CD4-positive, alpha-beta T cell treated with Interleukin-6 at 100 ng/mL for 8 hours (primary cell): ENCODE measurements at places on chromosomes 7 and 10.
A peak's percentile ranks its signal among the peaks of the same experiment; 100 is the strongest.

GRCh38 chr10:110498982-110499795 is 1.5 kb downstream of the DUSP5 start:
- peak; percentile 58 for DNase-seq

- no peak for DNase-seq
These were observed 248.5 kb downstream of the SFMBT2 start for GRCh38 chr10:7162331-7162730.

GRCh38 chr10:133614830-133615580 is 11.6 kb downstream of the FRG2B start:
- DNase-seq, result no peak

GRCh38 chr7:101538596-101539459 is 90.3 kb downstream of the MYL10 start:
- DNase-seq, result peak; percentile 33

- no peak for DNase-seq
These were observed 84.6 kb downstream of the XPNPEP1 start for GRCh38 chr10:109838592-109839244.

DNA sequence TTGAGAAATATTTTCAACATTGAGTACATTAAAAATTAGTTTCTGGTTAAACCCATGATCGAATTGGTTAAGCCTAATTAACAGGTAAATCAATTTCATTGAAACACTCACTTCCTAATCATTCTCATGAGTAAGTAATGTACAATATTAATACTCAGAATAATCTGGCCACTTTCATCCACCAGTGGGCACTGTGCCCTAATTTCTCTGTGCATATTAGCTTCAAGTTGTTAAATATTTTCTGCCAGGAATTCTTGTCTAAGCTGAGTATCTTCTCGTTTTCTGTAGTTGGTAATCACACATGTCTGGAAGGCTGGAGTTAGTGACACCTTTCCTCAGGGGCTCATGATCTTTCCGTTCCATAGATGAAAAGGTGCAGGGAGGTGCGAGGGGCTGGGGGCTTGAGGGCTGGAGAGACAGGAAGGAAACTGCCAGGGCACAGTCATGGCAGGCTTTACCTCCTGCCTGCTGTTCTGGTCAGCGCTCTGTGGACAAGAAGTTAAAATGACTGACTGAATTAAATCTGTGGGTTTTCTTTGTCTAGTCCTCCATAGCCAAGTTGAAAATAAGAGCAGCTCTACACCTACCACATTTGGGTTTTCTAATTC is 71.9 kb downstream of the WIPF3 start:
- peak; percentile 8 for DNase-seq

GRCh38 chr10:119441921-119442757 is 100.4 kb downstream of the RGS10 start:
- DNase-seq, result no peak

DNA sequence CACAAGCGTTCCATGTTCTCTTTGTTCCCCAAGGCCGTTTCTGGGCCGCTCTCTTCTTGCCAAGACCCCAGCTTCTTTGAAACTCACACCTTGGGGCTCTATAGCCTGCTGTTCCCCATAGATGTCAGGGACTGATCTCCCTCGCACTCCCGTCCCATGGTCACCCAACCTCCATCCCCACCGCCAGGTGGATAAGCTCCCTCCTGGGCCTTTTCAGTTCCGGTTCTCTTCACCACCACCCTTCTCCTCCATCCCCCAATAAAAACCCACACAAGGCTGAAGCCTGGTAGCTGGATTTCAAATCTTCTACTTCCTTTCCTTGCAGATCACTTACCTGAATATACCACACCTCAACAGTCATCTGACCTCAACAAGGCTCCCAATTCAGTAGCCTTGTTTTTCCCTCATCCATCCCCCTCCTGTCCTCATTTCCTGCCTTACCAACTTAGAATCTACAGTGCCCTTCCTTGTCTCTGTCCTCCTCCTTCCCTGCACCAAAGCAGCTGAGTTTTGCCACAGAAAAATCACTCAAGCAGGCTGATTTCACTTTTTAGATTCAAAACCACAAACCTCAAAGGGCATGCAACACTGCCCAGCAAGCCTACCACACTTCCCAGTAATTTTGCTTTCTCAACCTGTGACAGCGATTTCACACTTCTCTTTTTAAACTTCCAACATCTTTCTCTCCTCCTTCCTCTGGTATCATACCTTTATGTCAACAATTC is 7.7 kb downstream of the SLC37A3 start:
- DNase-seq, result no peak

GRCh38 chr10:68955355-68955831 is 577 bp upstream of the DDX21 start:
- no peak for DNase-seq

- no peak for DNase-seq
These were observed 780 bp downstream of the ALDH18A1 start for GRCh38 chr10:95655571-95656290.

DNA sequence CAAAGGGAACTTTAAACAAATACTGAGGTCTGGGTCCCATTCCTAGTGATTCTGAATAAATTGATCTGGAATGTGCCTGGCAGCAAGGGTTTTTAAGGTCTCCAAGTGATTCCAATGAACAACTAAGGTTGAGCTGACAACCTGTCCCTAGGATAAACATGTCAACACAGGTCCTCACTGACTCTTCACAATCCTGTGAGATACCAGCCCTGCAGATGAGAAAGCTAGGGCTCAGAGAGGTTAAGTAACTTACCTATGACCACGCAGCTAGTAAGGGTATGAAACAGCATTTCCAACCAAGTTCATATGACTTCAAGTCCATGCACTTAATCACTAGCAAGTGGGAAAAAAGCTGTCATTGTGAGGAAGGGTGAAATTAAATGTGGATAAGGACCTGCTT is 44.0 kb downstream of the SEM1 start:
- DNase-seq, result no peak

DNA sequence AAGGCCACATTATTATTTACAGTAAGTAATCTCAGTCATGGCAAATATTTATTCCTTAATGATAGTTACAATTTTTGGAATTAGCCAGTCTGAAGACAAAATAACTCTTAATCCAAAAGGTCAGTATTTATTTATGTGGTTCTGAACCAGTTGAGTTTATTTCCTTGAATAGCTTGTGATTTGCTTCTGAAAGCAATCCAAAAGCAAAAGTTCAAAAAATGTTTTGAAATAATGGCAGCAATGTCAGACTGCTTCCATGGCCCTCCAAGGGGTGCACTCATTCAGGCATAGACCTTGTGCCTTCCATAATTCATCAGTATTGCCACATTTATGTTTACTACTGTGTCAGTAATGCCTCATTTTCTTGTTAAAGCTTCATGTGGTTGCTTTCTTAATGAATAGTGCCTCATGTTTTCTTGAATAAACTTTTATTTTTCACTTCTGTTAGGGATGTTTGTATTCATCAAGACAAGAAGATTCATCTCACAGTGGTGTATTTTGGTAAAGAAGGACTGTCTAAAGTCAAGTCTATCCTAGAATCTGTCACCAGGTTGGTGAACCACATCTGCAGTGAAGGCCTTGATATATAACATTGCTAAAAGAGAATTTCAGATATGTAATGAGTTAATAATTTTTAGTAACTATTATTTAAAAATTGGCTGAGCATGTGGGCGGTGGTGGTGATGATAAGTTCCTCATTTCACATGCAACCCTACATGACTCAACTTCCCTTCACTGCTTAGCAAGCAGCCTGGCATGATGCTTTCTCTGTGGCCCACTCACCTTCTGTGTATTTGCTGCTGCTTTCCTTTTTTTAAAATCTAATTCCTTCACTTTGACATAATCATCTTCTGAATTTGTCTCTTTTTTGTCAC is 22.0 kb downstream of the CSGALNACT2 start:
- peak; percentile 7 for DNase-seq

DNA sequence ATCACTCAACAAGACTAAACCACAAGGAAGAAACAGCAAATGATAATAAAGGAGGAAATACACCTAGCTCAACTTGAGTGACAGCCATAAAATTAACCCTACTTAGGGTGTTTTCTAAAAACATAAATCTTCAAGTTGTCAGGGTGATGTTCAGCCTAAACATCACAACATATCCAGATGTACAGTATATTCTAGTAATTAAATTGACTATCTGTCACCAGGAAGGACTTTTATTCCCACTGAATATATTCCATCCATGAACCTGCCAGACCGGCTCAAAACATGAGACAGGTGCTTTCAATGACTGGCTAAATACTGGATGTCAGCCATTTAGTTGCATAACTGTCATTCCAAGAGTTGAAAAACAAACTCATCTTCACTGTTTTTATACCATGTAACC is 298.1 kb upstream of the NEBL start:
- DNase-seq, result no peak

GRCh38 chr10:62512732-62513475 is 138.7 kb downstream of the ZNF365 start:
- DNase-seq, result no peak

GRCh38 chr10:99370993-99371392 is 41.8 kb downstream of the CNNM1 start:
- DNase-seq, result no peak

- DNase-seq, result no peak
These were observed 61.9 kb downstream of the RGS10 start for GRCh38 chr10:119480667-119481066.

DNA sequence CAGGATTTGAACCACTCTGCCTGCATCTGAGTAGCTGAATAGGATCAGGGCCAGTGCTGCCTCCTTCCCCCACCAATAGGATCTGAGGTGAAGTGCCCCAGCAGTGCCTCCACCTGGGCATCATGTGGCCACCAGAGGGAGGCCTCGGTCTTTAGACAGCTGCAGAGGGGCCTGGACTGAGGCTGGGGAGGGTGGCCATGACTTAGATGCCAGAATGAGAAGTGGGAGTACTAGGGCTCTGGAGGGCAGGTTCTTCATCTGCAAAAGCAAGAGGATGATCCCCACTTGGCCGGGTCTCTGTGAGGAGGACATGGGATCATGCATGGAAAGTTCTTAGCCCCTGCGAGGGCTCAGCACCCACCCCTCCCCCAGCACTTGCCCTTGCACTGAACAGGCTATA is 56.9 kb downstream of the NEUROG3 start:
- DNase-seq, result peak; percentile 14

DNA sequence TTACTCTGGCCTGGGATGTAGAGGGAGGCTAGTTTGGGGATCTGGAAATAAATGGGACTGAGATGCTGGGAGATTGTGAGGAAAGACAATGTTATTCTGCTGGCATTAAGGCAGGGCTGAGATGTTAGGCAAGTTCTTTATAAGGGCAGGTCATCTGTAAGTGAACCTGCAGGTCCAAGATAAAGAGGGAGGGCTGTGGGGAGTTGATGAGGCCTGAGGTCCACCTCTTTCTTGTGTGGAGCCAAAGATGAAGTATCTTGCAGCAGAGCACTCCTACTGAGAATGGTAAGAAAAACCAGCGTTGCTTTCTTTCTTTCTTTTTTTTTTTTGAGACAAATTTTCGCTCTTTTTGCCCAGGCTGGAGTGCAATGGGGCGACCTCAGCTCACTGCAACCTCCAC is 19.1 kb downstream of the CYCS start:
- DNase-seq, result no peak

DNA sequence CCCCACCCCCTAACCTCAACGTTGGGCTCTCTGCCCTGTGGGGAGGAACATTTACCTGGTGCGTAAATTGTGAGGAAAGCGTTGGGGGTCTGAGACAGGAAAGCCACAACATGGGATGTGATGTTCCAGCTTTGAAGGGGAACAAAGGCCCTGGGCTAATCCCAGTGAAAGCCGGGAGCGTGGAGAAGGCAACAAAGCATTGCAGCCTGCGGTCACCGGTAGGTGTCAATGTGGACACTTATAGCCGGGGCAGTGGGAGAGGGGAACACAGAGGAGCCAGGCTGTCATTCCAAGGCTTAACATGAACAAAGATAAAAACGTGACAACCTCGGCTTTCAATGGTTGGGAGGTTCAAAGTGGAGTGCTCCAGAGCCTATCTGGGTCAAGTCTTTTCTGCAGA is 12.7 kb downstream of the PTF1A start:
- no peak for DNase-seq

DNA sequence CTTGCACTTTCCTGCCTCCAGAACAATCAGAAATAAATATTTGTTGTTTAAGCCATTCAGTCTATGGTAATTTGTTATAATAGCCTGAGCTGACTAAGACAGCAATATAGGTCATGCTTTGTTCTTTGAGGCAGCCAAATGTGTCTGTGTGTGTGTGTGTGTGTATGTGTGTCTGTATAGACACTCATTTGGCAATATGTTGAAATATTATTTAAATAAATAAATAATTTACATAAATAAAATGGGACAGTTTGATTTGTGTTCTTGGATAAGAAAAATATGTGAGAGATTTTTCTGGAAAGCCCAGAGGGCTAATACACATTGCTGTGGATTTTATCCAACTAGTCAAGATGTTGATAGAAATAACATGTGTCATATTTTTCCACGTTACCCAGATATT is 140.2 kb downstream of the PTN start:
- no peak for DNase-seq

- no peak for DNase-seq
These were observed 185.6 kb downstream of the FANK1 start for GRCh38 chr10:126081841-126082466.

- no peak for DNase-seq
These were observed 19.0 kb upstream of the RHOBTB1 start for GRCh38 chr10:60962946-60963345.

DNA sequence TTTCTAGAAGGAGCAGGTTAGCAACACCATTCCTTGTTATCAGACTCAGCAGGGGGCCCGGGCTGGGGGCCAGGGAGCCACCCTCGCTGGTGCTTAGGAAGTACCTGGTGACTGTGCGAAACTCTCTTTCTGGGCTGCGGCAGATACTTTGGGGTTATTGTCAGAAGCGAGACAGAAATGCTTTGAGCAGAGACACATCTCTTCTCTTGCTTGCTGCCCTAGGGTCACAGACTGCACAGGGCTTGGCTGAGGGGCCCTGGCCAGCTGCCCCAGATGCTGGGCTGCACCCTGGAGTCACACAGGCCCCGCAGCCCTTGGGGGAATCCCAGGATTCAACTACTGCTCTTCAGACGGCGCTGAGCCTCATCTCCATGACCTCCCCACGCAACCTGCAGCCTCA is 91.9 kb downstream of the WDFY4 start:
- no peak for DNase-seq

DNA sequence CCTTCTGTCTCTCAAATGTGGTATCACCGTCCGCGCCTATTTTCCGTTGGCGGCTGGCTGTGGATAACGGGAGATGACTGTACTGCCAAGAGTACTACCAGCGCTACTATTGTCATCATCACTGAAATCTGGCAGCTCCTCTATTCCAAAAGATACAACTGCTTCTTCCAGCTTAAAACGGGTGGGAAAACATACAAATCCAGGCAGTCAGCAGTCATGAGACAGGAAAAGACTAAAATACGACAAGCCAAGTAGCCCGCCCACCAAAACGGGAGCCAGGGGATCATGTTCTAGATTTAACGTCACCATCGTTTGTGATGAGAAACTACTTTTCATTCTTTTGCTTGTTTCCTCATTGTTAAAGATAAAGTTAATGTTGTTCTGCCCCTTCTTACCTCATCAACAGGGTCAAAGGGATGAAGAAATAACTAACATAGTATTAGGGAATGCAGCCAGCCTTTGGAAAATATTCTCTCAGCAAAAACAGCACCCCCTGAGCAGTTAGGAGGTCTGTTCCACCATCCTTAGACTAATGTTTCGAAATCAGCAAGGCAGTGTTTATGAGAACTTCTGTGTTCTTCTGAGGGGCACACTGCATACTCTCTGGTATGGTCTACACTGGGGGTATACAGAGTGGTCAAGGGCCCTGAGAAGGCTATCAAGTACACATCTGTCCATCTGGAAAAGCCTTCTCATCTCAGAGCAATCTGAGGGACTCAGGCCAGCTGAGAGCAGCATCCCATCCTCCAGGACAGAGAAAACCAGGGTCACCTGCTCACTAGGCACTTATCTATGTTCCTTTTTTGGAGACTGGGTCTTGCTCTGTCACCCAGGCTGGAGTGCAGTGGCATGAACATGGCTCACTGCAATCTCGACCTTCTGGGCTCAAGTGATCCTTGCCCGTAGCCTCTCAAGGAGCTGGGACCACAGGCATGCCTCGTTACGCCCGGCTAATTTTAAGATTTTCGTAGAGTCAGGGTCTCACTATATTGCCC is 47.5 kb downstream of the GNA12 start:
- no peak for DNase-seq
